MCF 10A (cell line): ENCODE measurements at places on chromosomes 6 and 20.
A peak's percentile ranks its signal among the peaks of the same experiment; 100 is the strongest.

GRCh38 chr6:108968325-108969316, 120.4 kb downstream of the ARMC2 start:
- DNase-seq = no peak
- H3K27me3 ChIP-seq = no peaks in the 10 kb centered on the region
- peaks cover 22% of the 10 kb centered on the region for H3K4me1 ChIP-seq
- H3K36me3 ChIP-seq = no peaks in the 10 kb centered on the region

DNA sequence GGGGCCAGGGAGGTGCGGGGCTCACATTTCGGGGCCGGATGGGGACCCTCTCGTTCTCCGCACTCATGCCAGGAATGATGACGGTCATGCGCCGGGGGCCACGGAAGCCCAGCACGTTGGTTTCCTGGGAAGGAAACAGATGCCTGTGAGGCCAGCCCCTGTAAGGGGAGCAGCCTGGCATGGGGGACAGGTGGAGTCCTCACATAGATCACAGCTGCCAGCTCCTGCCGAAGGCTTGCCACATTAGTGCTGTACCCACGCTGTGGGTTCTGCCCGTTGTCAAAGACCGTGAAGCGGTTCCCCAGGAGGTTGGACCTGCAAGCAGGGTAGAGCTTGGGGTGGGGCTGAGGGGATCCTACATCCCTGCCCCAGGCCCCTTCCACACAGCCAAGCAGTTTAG, 6.7 kb upstream of the TEAD3 start:
- no peaks in the 10 kb centered on the region for H3K27me3 ChIP-seq
- H3K27ac ChIP-seq = no peak overlapping the region
- DNase-seq = no peak
- no peaks in the 10 kb centered on the region for H3K36me3 ChIP-seq
- H3K4me3 ChIP-seq = no peak overlapping the region

- no peak overlapping the region for H3K27ac ChIP-seq
- no peak for DNase-seq
- H3K27me3 ChIP-seq = no peaks in the 10 kb centered on the region
- H3K4me1 ChIP-seq = peaks cover 4% of the 10 kb centered on the region
- H3K36me3 ChIP-seq = no peaks in the 10 kb centered on the region
These were observed 20.7 kb upstream of the SRC start for GRCh38 chr20:37325206-37325605.

DNA sequence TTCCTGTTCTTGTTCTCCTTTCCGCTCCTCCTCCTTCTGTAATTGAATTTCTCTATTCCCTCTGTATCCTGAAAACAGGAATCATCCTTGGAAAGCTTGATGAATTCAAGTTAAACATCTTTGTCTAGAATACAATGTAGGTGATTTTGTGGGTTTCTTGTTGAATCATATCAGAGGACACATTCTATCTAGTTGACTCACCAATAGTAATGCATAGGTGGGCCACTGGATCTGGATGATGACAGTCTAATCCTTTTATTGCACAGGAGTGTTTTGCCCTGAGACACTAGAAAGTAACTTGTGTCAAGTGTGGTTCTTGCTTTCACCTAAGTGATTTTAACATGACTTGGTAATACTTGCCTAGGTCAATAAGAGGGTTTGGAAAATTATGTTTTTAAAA, 164.3 kb downstream of the RFPL4B start:
- H3K4me1 ChIP-seq = peaks cover 6% of the 10 kb centered on the region
- no peaks in the 10 kb centered on the region for H3K36me3 ChIP-seq
- no peak overlapping the region for H3K27ac ChIP-seq
- H3K4me3 ChIP-seq = no peak overlapping the region

- no peak for DNase-seq
- no peak overlapping the region for H3K4me3 ChIP-seq
- H3K4me1 ChIP-seq = peaks cover 5% of the 10 kb centered on the region
- no peaks in the 10 kb centered on the region for H3K36me3 ChIP-seq
These were observed 29.0 kb downstream of the PCK1 start for GRCh38 chr20:57589728-57590484.

DNA sequence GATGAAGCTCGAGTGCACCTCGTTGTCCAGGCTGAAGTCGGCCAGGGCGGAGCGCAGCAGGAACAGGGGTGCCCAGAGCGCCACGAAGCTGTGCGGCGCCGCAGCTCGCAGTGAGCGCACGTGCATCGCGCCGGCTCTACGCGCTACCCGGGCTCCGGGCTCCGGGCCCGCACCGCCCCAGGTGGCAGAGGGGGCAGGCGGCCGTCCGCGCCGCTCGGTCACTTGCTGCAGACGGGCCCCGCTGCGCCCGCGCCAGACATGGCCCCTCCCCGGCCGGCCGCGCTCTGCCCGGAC, 497 bp downstream of the BMP7 start:
- H3K36me3 ChIP-seq = no peaks in the 10 kb centered on the region
- H3K4me3 ChIP-seq = no peak overlapping the region
- peaks cover 40% of the 10 kb centered on the region for H3K27me3 ChIP-seq
- H3K27ac ChIP-seq = no peak overlapping the region
- DNase-seq = no peak

DNA sequence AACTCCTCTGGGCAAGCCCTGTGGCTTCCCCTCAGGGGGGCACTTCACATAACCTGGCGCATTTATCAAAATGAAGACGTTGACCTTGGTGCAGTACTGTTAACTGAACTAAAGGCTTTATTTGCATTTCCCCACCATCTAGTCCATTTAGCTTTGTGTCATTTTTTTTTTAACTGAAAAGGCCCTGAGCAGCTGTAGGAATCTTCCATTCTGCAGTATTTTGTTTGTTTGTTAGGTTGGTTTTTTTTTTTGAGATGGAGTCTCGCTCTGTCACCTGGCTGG, 10.7 kb downstream of the TMEM181 start:
- peaks cover 13% of the 10 kb centered on the region for H3K36me3 ChIP-seq
- DNase-seq = no peak
- no peak overlapping the region for H3K4me3 ChIP-seq

- H3K4me3 ChIP-seq = no peak overlapping the region
- peaks cover 10% of the 10 kb centered on the region for H3K4me1 ChIP-seq
- DNase-seq = peak; percentile 32
- no peaks in the 10 kb centered on the region for H3K27me3 ChIP-seq
- H3K27ac ChIP-seq = peak overlapping the region; percentile 33
These were observed 39.8 kb downstream of the BACH2 start for GRCh38 chr6:90256698-90257485.

DNA sequence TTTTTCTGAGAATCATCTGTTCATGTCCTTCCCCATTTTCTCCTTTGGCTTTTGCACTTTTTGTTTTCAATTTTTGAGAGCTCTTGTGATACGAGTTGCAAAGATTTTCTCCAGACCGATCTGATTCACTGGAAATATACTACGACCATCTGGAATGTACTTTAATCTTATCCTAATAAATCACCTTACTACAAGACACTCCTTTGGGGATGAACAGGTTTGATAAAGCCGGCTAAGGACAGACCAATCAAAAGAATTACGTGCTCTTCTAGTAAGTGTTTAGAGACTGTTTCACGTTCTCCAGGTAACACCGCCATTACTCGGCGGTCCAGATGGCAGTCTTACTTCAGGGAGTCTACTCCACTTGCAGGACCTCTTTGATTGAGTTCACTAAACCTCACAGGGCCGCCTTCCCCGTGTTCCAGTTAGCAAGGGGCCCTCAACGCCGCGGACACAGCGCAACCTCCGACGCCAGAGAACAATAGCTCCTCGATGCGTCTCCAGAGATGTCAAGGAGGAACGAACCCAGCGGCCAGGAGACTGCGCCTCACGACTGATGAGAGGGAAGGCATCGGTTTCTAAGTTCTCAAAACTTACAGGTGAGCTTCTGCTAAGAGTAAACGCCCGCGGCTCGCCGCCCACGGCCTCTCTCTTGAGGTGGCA, 920 bp upstream of the WTAP start:
- peak overlapping the region; percentile 98 for H3K27ac ChIP-seq
- no peak for DNase-seq
- H3K36me3 ChIP-seq = peaks cover 55% of the 10 kb centered on the region
- peaks cover 17% of the 10 kb centered on the region for H3K4me1 ChIP-seq

- H3K27ac ChIP-seq = no peak overlapping the region
- no peaks in the 10 kb centered on the region for H3K36me3 ChIP-seq
- no peaks in the 10 kb centered on the region for H3K27me3 ChIP-seq
- DNase-seq = no peak
- H3K4me3 ChIP-seq = no peak overlapping the region
- no peaks in the 10 kb centered on the region for H3K4me1 ChIP-seq
These were observed 10.7 kb downstream of the NR2E1 start for GRCh38 chr6:108176281-108177089.

GRCh38 chr6:53214172-53214571, 65.5 kb upstream of the GCM1 start:
- no peaks in the 10 kb centered on the region for H3K36me3 ChIP-seq
- H3K4me3 ChIP-seq = no peak overlapping the region
- no peaks in the 10 kb centered on the region for H3K4me1 ChIP-seq
- no peaks in the 10 kb centered on the region for H3K27me3 ChIP-seq
- DNase-seq = no peak

DNA sequence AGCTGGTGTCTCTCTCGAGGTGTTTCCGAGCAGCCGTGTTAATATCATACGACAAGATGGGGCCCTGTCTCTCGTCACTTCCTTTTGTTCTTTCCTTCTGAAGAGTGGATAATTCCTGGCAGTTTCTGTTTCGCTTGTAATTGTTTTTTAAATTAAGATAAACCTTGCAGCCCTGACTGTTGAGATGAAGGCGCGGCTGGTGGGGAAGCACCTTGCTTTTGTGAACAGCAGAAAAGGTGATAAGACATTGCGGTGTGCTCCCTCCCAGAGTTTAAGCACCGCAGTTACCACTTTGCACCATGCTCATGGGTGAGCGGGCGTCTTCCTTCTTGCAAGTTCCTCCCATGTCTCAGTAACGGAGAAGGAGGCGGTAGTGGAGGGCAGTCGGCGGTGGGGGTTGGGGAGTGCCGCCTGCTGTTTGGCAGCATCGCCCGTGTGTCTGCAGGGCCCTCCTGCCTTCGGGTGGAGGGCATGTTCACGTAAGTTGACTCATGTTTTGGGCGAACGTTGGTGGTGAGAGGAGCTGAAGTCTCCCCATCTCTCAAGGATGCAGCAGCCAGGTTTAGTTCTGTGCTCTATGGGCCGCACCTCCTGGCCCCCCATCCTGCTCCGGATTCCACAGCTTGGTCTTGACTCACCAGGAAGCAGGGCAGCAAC, 345.9 kb downstream of the TAF4 start:
- no peaks in the 10 kb centered on the region for H3K36me3 ChIP-seq
- no peaks in the 10 kb centered on the region for H3K4me1 ChIP-seq
- H3K27ac ChIP-seq = no peak overlapping the region
- DNase-seq = no peak

GRCh38 chr20:873875-874607, 40.5 kb downstream of the FAM110A start:
- peaks cover 9% of the 10 kb centered on the region for H3K4me1 ChIP-seq
- no peak overlapping the region for H3K27ac ChIP-seq
- no peaks in the 10 kb centered on the region for H3K27me3 ChIP-seq
- no peak for DNase-seq

DNA sequence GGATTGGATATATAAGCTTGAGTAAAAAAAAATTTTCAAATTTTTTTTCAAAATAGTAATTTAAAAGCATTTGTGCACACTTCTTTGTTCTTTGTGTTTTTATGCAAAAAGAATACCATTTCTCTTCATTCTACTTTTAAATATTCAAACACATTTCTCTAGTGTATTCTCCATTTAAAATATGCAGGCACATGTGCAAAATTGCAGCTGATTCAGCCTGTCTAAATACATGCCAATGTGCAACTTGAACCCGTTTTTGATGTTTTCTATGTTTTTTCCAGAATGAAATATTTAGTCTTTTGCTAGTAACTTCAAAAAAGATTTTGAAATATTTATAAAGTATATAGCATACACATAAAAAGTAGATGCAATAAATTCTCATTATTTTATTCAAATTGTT, 411.8 kb downstream of the MMUT start:
- no peaks in the 10 kb centered on the region for H3K27me3 ChIP-seq
- no peaks in the 10 kb centered on the region for H3K36me3 ChIP-seq
- H3K4me1 ChIP-seq = peaks cover 7% of the 10 kb centered on the region
- no peak overlapping the region for H3K4me3 ChIP-seq
- no peak overlapping the region for H3K27ac ChIP-seq
- no peak for DNase-seq

DNA sequence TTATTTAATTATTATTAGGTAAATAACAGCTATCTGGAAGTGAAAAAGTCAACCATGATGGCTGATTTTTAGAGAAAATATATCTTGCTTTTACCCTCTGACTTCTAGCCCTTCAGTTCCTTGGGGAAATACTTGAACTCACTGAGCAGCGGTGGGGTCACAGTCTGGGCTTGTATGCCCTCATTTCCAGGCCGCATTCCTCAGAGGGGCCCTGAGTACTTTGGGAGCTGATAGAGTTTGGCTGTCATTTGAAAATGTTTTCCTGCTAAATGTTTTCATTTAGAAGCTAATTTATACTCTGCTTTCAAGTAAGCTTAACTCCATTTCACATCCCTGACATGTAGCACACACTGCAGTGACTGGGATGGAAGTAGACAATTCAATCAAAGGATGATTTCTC, 1028.5 kb downstream of the KIF16B start:
- H3K27me3 ChIP-seq = no peaks in the 10 kb centered on the region
- no peak overlapping the region for H3K27ac ChIP-seq
- H3K4me3 ChIP-seq = no peak overlapping the region
